Glutamatergic neuron (in vitro differentiated cells): ENCODE measurements at places on chromosomes 4 and X. TPM values are rescaled to one million over a fixed set of nuclear protein-coding genes. Genes with fewer than 3 reads are reported as not detected.

DNA sequence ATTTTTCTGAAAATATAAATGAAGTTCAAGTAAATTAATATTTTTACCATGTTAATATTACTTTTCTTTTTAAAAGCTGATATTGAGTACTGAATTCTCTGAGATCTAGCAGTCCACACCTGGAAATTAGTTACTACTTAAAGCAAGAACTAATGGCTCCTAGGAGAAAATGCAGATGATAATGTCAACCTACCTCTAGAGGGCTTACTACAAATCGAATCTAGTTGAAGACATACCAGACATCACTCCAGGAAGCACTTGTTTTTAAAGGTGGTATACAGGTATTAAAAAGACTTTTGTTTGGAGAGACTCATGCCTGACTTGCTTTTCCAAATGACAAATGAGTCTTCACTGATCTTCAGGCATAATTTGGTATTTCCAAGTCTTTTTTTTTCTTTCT, 516.4 kb upstream of the BOD1L1 start:
- H3K36me3 ChIP-seq, result peaks cover 5% of the 10 kb centered on the region
- no peaks in the 10 kb centered on the region for H3K27me3 ChIP-seq
- H3K4me1 ChIP-seq, result peaks cover under 1% of the 10 kb centered on the region
- no peak for DNase-seq
- no peak overlapping the region for H3K4me3 ChIP-seq

DNA sequence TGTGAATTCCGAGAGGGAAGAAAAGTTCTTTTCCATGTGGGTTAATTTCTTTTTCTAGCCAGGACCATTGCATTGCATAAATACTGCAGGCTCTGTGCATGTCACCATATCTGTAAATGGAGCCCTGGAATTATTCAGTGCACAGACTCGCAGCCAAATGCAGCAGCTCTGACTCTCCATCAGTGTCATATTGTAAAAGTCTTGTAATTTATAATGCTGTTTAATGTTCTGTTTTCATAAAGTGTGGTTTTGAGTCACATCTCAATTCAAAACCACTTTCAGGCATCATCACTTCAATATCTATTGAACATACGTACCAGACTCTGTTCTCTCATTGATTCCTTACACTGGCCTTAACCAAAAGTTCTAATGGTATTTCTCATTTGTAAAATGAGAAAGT, 193.9 kb upstream of the RPL34 start:
- no peak for DNase-seq
- H3K27me3 ChIP-seq, result no peaks in the 10 kb centered on the region
- H3K4me1 ChIP-seq, result no peaks in the 10 kb centered on the region
- no peak overlapping the region for H3K4me3 ChIP-seq
- H3K27ac ChIP-seq, result no peak overlapping the region

DNA sequence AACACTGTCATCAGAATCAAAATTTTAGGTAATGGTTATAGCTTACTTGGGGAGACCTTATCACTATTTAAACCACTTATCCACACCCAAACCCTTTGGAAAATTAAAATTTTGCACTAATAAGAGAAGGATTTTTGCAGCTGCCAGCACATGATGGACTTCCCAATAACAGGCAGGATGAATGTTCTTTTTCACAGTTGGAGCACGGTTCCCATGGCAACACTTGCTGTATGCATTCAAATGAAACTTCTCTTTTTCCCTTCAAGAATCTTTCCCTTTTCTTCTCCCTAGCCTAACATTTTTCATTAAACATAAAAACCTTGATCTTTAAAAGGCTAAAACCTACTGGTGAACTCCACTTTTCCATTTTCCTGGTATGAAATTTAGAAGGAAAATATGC, 768.2 kb downstream of the KCTD8 start:
- no peak overlapping the region for H3K27ac ChIP-seq
- no peaks in the 10 kb centered on the region for H3K27me3 ChIP-seq
- no peak overlapping the region for H3K4me3 ChIP-seq
- DNase-seq, result no peak
- no peaks in the 10 kb centered on the region for H3K36me3 ChIP-seq
- H3K4me1 ChIP-seq, result peaks cover 2% of the 10 kb centered on the region

DNA sequence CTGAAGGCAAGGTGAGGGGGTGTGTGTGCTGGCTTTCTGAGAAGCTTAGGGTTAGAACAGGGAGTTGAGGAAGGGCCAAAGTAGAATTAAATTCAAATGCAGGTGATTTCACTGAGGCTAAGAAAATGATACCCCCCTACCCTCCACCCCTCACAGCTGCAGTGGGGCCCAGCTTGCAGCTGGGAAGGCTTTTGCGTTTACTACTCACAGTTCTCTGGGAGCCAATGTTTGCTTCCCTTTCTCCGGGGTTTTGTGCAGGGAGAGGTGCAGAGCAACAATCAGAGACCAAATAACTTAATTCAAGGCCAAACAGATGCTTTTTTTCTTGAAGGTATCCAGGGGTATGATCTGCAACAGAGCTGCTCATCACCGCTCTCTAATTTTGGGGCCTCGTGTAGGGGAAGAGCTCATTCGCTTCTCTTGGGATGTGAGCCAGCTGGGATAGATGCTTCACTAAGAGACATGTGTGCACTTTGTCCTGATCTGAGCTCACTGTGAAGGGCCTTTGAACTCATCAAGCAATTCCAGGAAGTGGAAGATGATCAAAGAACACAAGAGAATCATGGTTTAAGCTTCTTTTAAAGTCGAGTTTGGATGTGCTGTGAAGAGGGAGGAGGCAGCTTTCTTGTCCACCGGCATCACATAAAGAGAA, 122.7 kb upstream of the C1GALT1C1 start:
- H3K27me3 ChIP-seq, result no peaks in the 10 kb centered on the region
- no peaks in the 10 kb centered on the region for H3K36me3 ChIP-seq
- peaks cover 5% of the 10 kb centered on the region for H3K4me1 ChIP-seq
- no peak overlapping the region for H3K27ac ChIP-seq

DNA sequence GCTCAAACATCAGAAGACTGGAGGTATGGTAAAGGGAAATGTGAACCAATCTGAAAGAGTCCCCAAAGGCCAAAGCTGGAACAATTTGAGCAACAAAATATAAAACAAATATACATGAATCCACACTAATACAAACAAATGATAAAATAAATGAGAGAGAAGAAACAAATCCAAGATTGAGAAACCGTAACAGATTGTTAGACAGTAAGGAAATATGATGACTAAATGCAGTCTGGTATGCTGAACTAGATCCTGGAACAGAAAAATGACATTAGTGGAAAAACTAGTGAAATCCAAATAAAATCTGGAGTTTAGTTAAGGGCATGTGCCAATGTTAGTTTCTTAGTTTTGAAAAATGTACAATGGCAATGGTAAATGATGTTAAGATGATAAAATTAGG, 15.9 kb downstream of the PPA2 start:
- H3K36me3 ChIP-seq, result no peaks in the 10 kb centered on the region
- H3K27me3 ChIP-seq, result no peaks in the 10 kb centered on the region
- H3K4me1 ChIP-seq, result peaks cover 7% of the 10 kb centered on the region
- no peak overlapping the region for H3K4me3 ChIP-seq

DNA sequence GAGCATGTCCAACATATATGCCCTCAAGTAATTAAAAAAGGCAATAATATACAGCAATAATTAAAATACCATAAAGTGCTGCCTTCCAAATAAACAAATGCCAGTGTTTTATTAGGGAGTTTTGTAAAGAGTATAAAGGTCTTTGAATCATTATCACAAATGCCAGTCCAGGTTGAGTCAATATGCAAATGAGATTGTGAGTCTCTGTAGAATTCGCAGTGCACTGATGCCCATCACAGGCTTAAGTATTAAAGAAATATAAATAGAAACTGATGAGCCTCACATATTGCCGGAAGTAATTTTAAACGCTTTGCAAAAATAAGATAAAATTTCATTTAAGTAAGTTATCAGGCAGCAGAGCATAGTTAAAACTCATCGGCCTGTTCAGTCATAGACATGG, 205.0 kb upstream of the TECRL start:
- no peak for DNase-seq
- peaks cover 3% of the 10 kb centered on the region for H3K4me1 ChIP-seq
- no peak overlapping the region for H3K4me3 ChIP-seq
- H3K36me3 ChIP-seq, result no peaks in the 10 kb centered on the region
- no peaks in the 10 kb centered on the region for H3K27me3 ChIP-seq

DNA sequence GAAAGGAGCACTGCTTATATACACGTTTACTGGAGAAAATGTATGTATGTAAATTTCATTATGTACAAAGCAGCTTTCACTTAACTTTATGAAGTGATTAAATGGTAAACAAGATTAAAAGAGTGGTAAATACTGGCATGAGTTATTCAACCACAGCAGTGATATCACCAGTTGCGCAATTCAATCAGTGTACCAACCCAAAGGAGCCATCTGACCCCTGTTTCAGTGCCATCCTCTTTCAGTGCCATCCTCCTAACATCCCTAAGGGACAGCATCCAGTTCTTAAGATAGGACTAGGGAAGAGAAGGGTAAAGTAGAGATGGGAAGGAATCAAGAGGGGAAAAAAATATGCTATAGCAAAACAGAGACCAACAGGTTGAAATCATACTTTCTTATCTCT, 16.2 kb downstream of the HPF1 start:
- H3K36me3 ChIP-seq, result no peaks in the 10 kb centered on the region
- no peak overlapping the region for H3K27ac ChIP-seq
- H3K4me3 ChIP-seq, result no peak overlapping the region
- no peaks in the 10 kb centered on the region for H3K27me3 ChIP-seq
- DNase-seq, result no peak
- no peaks in the 10 kb centered on the region for H3K4me1 ChIP-seq

GRCh38 chr4:184267673-184268583, 50.3 kb upstream of the ENPP6 start:
- no peak overlapping the region for H3K27ac ChIP-seq
- no peak overlapping the region for H3K4me3 ChIP-seq
- no peak for DNase-seq
- H3K36me3 ChIP-seq, result no peaks in the 10 kb centered on the region
- H3K4me1 ChIP-seq, result peaks cover 1% of the 10 kb centered on the region

- H3K27me3 ChIP-seq, result no peaks in the 10 kb centered on the region
- H3K4me3 ChIP-seq, result no peak overlapping the region
- no peak for DNase-seq
- peaks cover 3% of the 10 kb centered on the region for H3K4me1 ChIP-seq
- no peak overlapping the region for H3K27ac ChIP-seq
These were observed 175.9 kb upstream of the LCORL start for GRCh38 chr4:18197467-18197866.

The SLC4A4 gene
- total RNA-seq, result 0.86 TPM

The CACNA1F gene
- total RNA-seq, result 0.47 TPM

The PRKX gene
- 64.3 TPM for total RNA-seq

The PHKA2 gene
- 13.2 TPM for total RNA-seq

The HAND2 gene
- total RNA-seq, result not detected

The STAP1 gene
- total RNA-seq, result not detected
